Stimulated activated CD8-positive, alpha-beta memory T cell treated with anti-CD3 and anti-CD28 coated beads, Interleukin-7, amount 100 ng/mL, for 1 hour (primary cell): ENCODE measurements at places on chromosomes 7 and 10.

DNA sequence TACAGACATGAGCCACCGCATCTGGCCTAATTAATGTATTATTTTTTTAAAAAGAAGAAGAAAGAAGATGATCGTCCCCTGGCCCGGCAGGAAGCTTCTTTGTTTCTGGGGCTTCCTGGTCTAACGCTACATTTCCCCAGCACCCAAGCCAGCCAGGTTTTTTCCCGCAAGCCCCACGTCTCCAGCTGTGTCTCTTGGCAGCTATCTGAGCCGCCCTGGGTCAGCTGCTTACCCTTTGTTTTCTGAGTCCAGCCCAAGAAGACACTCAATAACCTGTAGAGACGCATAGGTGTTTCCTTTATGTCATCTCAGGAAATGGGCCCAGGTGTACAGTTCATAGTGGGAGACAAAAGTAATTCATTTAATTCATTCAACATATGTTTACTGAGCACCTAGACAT is 110.2 kb downstream of the MTPAP start:
- DNase-seq = no peak

- DNase-seq = no peak
Observed at GRCh38 chr7:121797657-121798452, 75.1 kb upstream of the PTPRZ1 start.

DNA sequence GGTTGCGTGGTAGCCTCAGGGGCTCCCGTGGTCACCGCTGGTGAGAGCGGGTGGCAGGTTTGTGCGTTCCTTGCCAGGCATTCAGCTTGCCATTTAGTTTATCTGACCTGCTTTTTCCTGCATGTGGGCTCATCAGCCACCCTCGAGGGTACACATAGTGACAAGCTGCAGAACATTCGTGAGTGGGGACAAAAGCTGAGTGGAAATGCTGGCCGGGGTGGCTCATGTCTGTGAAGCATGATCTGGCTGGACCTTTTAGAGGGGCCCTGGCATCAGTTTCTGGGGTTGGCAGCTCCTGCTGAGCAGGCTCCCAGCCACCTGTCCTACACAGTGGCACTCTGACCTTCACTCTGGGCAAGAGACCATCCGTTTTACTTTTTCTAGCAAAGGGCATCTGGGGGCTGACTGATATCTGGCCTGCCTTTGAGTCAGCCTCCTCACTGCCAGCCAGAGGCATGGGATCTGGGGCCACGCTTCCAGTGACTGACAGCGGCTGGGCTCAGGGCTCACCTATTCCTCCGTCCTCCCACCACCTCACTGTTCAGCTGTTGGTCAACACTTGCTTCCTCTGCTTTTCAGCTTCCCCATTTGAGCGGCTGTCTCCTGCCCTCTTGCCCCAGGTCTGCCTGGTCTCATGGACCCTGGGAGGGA is 75.0 kb downstream of the LANCL2 start:
- no peak for DNase-seq

DNA sequence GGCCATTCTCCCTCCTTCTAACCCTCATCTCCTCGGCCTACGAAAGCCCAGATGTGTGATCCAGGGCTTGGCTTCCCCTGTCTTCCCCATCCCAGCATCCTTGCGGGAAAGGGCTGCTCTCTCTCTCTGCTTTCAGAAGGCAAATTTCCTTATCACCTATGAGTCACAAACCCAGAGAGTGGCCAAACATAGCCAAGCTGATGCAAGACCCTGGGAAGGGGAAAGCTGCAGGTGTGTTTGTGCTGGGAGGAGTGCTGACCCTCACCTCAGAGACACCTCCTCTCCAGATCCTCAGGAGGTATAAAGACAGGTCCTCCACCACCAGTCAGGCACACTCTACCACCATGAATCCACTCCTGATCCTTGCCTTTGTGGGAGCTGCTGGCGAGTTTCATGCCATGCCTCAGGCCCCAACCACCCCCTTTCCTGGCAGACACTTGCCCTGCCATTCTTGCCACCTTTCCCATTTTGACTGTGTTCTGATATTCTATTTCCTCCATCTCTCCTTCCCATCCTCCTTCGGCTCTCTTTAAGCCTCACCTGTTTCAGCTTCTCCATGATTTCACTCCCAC is 10.6 kb upstream of the PRSS2 start:
- no peak for DNase-seq

DNA sequence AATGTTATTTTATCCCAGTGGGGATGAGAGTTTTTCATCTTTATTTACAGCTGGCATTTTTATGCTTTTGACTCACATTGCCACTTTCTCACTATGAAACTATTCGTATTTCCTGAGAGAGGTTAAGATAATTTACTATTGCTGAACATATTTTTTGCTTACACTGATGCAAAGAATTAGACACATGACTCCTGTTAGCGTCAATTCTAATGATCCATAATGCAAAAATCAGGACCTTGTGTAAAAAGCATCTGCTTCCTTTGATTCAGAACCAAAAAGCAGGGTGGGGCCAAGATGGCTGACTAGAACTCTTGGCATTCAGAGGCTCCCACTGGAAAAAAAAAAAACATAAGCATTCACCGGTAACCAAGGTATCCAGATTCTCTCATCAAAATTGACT is 464.8 kb downstream of the SEMA3D start:
- DNase-seq = no peak

GRCh38 chr7:3862774-3863173 is 561.7 kb downstream of the SDK1 start:
- DNase-seq = no peak

DNA sequence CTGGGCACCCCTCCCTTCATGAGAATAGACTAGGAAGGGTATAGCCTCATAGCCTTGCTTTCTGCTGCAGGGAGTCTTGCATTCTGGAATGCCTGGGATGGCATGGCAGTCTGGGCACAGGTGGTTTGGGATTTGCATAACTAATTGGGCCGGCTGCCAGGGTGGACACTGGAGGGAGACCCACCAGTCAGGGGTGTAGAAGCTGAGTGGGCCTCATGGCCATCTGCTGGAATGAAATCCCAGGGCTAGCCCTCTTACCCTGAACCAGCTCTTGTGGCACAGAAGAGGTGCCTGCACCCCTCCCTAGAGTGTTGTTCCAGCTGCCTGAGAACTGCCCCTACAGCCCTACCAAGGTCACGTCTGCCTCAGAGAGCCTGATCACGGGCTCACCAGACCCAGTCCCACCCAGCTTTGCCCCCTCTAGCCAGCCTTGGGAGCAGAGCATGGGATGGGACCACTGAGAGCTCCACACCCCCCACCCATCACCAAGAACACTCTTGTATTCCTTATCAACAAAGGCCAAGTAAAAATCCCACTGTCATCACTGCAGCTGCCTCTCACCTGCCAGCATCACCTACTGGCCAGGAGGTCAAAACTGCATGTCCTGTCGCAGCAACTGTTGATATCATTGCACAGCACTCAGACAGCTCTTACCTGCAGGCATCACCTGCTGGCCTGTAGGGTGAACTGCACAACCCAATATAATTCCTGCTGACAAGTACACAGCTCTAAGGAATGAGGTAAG is 148.9 kb downstream of the ZEB1 start:
- DNase-seq = no peak

GRCh38 chr7:31133497-31133896 is 81.4 kb downstream of the ADCYAP1R1 start:
- no peak for DNase-seq

DNA sequence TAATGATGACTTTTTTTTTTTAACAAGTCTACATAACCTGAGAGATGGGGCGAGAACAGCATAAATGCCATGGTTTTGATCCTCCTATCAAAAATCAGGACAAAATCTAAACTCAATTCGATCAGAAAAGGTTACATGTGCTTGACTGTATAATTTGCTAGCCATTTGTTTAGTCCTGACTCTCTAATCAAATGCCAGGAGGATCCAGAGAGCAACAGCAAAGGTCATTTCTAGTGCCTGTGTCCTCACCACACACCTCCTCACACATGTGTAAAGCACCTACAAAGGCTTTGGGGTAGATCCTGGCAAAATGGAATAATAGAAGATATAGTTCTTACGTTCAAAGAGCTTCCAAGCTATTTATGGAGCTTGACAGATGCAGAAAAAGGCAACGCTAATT is 11.0 kb upstream of the FAS start:
- DNase-seq = no peak

DNA sequence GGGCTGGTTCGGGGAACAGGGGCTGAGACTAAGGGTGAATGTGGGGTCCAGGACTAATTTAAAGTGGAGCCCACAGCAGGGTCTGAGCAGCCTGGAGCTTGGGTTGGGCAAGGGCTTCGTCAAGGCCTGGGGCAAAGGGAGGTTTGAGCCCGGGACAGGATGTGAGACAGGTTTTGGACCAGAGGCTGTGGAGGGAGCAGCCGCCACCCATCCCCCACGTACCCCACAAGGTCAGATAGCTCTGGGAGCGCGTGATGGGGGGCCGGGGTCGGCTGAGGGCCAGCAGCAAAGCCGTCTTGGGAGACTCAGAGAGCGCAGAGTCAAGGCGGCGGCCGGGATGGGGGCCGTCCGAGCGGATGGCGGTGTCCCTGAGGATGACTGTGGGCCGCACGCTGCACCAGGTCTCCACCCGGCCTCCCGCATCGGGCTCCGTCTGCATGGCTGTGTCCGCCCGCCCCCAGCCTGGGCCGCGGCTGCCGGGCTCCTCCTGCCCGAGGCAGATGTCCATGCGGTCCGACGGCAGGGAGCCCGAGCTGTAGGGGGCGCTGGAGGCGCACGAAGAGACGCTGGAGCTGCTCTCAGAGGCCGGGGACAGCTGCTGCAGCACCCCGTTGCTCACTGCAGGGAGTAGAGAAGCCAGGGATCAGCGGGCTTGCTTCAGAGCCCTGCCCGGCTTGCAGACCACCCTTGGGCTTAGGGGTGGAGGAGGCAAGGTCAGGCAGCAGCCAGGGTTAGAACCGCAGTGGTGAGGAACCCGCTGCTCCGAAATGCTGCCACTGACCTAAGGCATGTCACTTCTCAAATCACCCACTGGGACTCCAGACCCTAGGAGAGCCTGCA is 12.1 kb downstream of the PDZD7 start:
- DNase-seq = peak; percentile 53

GRCh38 chr10:3783316-3783681 is 1.7 kb downstream of the KLF6 start:
- peak; percentile 46 for DNase-seq

DNA sequence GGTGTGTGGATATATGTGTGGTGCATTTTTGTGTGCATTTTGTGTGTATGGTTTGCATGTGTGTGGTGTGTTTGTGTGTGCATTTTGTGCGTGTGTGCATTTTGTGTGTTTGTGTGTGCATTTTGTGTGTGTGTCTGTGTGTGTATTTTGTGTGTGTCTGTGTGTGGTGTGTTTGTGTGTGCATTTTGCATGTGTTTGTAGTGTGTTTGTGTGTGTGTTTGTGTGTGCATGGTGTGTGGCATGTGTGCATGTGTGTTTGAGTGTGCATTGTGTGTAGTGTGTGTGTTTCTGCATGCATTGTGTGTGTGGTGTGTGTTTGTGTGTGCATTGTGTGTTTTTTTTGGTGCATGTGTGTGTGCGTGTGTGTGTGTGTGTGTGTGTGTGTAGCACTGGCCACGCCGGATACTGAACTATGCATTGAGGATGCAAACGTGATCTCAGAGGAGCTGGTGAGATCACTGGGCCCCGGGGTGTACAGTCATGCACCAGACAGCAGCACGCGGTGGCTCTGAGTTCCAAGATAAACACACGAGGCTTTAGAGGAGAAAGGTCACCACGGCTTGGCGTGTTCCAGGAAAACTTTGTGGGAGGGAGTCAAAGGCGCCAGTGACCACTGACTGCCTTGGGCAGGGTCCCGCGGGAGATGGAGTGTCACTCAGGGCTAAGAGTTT is 106.6 kb upstream of the SHH start:
- no peak for DNase-seq

DNA sequence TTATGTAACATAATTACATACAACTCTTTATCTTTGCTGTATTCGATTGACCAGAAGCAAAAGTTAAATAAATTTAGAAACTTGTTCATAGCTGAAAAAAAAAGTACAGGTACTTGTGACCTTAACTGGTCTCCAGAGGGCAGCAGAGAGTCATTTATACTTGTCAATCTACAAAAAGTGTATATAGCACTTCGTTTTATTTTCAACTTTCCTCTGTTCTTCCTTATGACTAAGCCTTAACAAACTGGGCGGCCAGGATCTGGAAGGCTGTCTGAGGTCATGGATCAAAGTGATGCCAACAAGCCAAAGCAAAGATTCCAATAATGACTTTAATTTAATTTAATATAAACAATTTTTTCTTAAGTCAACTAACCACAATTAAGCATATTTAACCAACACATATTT is 29.8 kb downstream of the C10orf67 start:
- DNase-seq = no peak

GRCh38 chr7:111356941-111357340 is 205.4 kb downstream of the IMMP2L start:
- no peak for DNase-seq

DNA sequence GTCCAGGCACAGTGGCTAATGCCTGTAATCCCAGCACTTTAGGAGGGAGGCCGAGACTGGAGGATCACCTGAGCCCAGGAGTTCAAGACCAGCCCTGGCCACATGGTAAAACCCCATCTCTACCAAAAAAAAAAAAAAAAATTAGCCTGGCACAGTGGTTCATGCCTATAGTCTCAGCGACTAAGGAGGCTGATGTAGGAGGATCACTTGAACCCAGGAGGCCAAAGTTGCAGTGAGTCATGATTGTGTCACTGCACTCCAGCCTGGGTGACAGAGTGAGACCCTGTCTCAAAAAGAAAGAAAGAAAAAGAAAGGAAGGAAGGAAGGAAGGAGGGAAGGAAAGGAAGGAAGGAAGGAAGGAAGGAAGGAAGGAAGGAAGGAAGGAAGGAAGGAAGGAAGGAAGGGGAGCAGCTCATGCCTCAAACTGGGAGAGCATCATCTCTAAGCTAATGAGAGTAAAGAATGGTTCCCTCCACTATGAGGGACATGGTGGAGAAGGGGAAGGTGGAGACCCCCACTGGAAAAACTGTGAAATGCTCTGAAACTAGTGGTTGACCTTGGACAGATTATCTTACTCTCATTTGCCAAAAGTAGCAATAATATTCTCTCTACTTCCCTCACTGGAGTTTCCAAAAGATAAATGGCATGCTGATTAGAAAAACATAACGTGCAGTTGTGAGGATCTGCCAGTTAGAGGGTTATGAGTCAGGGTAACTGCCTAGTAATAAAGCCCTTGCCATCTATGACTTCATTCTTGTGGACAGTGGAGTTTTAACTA is 16.8 kb downstream of the GIMAP5 start:
- DNase-seq = no peak

DNA sequence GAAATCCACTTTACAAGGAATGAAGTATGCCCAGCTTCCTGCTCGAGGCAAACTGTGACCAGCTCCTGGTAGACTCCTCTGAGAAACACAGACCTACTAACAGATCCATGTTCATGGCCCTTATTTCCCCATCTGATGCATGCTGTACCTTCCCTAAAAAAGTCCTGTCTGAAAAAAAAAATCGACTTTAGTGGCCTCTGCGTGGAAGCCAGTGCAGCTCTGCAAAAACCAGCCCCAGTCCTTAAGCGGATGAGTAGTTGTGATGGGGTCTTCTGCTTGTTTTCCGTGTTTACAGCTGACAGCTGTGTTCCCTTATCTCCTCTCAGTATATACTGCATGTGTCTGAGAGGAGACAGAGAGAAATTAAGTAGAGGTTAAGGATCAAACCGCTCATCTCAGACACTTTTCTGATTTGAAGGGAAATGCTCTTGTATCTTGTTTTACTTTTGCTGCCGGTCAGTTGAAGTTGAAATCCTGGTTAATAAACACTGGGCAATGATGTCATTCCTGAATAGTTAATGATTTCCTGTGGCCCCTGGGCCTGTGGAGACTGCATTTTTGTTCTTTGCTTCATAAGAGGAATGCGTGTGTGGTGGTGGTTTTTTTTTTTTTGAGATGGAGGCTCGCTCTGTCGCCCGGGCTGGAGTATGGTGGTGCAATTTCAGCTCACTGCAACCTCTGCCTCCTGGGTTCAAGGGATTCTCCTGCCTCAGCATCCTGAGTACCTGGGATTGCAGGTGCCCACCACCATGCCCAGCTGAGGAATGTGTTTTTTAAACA is 67.6 kb downstream of the DOCK1 start:
- no peak for DNase-seq
